Neural progenitor cell (in vitro differentiated cells): ENCODE measurements at places on chromosomes 16 and 17.
A peak's percentile ranks its signal among the peaks of the same experiment; 100 is the strongest.

DNA sequence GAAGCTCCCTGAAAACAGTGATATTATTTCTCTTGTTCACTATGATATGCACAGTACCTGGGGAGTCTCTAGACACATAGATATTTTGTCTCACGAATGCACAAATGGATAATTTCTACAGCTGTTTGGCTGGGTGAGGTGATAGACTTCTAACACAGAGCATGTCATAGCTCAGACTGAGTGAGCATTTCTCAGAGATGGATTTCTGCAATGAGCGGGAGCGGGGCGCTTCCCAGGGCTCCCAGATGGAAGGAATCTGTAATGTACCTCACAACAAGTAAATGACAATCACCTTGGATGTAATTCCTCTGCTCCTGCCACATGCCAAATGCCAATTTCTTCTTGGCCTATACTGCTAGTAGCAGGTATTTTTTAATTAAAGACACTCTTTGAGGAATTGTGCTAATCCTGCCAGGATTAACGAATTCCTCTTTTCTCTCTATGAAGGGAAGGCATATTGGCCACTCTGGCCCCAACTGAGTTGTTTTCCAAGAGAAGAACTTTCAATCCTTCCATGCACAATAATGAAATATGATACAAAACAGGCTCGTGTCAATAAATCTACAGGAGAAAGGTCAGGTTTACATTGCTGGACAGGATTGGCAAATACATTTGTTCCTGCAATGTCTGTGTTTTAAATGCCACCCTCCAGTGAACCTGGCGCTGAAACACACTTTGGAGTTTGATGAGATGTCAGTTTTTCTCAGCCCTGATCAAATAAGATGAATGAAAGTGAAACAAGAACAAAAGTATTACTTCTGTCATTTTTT, 185.3 kb downstream of the CBLN1 start:
- DNase-seq = peak; percentile 8

GRCh38 chr16:46996391-46996790, 22.9 kb upstream of the DNAJA2 start:
- no peak for DNase-seq

DNA sequence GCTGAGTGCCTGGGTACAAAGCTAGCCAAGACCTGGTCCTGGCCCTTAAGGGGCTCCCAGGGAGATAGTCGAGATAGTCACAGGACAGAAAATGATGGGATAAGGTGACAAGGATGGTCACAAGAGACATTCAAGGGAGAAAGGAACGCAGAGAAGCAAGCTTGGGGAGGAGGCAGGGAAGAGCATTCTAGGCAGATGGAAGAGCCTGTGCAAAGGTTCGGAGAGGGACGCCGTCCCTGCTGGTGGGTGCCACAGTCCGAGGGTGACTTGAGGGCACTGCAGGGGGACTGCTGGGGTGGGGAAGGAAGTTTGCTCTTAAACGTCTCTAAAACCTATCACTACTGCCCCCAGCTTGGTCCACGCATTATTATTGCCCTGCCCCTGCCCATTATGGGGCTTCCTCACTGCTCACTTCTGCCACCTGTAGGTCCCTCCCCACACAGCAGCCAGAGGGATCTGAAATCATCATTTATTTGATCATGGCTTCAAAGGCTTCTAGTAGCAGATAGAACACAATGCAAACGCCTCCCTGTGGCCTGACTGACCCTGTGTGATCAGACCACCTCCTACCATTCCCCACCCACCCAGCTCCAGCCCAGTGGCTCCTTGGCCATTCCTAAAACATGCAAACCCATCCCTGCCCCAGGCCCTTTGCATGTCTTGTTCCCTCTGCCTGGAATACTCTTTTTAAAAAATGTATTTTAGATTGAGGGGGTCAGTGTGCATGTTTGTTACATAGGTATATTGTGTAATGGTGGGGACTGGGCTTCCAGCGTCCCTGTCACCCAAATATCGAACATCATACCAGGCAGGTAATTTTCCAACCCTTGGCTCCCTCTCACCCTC, 60.3 kb downstream of the RMI2 start:
- peak; percentile 56 for DNase-seq

- DNase-seq = peak; percentile 84
Observed at GRCh38 chr17:28370035-28370743, at the start of gene VTN. TSS of gene VTN (minus strand) at chr17:28370307. CDS start at chr17:28370203, 104 bp downstream.

GRCh38 chr16:22194707-22195444, 11.2 kb upstream of the EEF2K start:
- DNase-seq = no peak

- DNase-seq = no peak
Observed at GRCh38 chr17:41986634-41987033, 20.0 kb downstream of the CNP start.

DNA sequence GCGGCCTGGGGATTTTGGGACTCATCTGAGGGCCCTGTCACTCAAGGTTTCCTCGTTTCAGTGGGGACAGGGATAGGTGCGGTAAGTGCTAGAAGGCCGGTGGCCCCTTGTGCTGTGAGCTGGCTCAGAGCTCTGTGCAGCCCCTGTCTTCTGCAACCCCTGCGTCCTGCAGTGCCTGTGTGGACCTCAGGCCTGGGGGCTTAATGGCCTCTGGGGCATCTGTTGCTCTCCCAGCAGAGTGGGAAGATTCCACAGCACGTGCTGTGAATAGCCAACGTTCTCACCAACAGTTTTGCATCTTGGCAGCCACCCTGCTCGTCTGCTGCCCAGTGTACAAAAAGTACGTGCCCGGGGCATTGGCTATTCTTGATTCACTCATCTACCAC, 4.9 kb downstream of the FOXC2 start:
- DNase-seq = no peak

- no peak for DNase-seq
Observed at GRCh38 chr17:48494335-48494734, 36.5 kb downstream of the HOXB1 start.
